ENCODE measurements at places on chromosomes 4 and X.

- no peak for DNase-seq
These were observed 136.2 kb downstream of the PPP3CA start for GRCh38 chr4:101211146-101211553.

- DNase-seq = no peak
These were observed 79.1 kb upstream of the LCORL start for GRCh38 chr4:18100657-18101056.

DNA sequence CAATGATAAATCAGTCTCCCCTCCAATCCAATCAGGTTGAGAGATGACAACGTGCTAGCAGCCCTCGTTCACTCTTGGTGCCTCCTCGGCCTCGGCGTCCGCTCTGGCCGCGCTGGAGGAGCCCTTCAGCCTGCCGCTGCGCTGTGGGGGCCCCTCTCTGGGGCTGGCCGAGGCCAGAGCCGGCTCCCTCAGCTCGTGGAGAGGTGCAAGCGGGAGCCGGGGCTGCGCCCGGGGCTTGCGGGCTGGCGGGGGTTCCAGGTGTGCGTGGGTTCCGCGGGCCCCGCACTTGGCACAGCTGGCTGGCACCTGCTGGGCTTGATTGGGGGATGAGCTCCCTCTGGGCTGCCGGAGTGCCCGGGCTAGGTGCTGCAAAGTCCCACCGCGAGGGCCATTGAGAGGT, 40.9 kb upstream of the PRSS48 start:
- DNase-seq = no peak

GRCh38 chrX:74178536-74178935, 125.4 kb upstream of the ZCCHC13 start:
- no peak for DNase-seq

GRCh38 chr4:147056940-147057610, 111.4 kb upstream of the TTC29 start:
- DNase-seq = no peak
